Stimulated activated CD4-positive, alpha-beta T cell treated with anti-CD3 and anti-CD28 coated beads, TNF-alpha, amount 100 ng/mL, for 24 hours (primary cell): ENCODE measurements at places on chromosomes 2 and 18.

DNA sequence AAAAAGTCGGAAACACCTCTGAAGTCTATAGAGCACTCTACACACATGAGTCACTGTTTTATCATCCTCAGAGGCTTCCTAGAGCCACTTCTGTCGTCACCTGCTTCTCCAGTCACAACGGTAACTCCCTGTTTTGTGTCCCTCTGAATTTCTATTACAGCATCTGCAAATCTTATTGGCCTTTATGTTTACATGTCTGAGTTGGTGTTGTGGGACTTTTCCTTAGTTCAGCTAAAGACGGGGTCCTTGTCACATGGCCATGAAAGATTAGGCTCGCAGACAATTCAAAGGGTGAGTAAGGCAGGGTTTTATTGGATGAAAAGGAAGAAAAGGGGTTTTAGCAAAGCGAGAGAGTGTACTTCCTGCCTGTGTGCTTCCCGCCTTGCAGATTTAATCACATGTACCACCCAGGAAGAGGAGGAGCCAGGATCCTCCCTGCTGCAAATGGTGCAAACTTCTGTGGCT lies 185.6 kb downstream of the LPIN1 start:
- DNase-seq = no peak

DNA sequence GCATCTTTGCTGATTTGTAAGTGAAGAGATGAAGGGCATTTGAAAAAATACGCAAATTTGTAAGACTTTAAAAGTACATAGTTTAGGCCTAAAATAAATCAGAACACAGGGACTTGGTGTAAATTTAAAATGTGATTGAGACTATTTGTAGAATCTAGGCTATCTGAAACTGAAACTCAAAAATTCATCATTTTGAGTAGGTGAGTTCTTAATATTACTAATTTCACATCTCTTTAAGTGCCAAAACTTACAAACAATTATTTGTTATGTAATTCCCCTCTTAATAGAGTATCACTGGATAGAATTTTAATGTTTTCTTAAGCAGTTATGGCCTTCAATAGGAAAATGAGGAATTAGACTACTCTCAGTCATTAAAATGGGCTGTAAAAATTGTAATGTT lies 14.0 kb upstream of the HRH4 start:
- DNase-seq = no peak

DNA sequence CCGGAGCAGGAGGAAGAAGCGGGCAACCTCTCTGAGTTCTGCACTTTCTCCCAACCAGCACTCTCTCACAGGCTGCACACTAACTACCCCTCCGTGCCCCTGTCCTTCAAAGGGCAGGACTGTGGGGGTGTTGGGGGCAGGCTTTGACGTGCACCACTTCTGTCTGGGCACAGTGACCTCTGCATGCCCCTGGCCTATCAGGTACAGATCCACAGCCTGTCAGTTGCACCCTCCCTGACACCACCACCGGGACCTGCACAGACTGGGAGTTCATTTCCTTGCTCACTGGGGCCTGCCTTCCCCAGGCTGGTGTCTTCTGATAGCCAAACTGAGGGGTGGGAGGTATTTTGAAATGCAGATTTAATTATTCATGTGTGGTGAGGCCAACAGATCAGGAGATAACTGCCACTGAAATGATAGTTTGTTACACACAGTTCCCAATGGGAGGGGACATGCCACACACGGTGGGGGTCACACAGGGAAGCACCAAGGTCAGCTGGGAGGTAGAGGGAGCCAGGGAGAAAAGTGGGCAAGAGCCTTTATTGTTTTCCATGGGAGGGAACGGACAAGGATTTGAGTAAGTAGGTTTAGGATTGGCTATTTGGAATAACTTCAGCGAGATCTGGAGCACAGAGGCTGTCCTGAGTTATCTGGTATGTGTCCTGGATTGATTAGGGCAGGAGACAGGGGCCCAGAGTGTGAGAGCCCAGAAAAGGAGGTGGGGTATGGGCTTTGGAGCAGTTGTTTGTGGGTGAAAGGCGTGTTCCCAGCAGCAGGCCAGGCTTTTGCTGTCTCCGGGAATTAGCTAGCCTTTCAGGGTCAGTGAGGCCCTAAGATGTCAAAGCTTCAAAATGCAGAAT lies 251.6 kb downstream of the AFF3 start:
- DNase-seq = no peak

DNA sequence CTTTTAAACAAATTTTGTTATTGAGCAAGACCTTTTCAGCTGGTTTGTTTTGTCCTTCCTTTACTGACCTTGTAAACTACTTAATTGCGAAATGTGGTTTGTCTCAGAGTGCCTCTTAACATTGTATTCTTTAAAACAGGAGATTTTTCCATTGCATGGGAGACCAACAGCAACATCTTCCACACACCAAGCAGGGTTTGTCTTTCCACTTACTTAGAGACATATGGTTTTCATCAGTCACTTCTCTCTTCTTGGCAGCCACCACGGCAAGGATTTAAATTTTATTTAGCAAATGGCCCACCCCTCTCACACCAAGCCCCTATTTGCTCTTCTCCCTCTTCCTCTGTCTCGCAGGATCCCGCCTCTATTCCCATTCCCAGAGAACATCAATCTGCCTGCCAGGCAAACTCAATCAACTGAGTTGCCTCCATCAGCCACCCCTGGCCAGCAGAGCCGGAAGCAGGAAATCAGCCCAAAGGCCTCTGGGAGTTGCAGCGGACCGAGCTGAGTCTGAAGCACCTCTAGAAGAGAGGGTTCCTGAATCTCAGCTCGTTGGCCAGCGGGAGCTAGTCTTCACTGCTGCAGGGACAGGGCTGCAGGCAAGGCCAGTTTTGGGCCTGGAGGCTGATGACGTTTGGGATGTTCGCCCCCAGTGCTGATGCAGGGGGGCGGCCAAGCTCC lies 11.3 kb upstream of the CIB4 start:
- no peak for DNase-seq

DNA sequence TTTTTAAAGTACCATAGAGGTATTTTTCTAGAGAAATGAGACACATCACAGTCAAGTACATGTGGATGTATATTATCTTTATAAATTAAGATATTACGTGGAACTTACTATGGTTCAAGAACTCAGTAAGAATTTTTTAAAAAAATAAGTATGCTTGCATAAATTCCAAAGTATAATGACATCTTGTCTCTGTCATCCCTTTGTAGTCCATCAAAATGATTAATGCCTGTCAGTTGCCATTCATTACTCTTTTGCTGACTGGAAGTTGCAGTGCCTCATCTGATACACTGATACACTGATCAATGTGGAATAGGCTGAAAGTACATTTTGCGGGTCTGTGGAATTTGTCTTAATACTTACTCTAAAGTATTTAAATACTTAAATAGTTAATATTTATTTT lies 177.2 kb downstream of the GALNT13 start:
- DNase-seq = no peak

DNA sequence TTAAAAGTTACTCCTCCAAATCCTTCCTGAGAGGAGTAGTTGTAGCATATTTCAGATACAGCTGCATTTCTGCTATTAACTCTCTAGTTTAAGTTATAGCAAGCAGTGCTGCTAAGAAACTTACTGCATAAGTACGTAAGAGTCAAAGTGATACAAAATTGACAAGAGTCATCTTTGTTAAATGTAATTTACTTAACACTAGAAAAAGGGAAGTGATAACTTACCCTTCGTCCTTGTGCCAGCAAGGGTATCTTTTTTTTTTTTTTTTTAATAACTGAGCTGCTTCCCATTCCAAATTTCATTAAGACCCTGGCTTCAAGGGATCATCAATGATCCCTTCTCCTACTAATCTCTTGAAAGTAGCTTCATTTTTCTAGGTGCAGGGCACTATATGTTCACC lies 493.0 kb downstream of the PLCL1 start:
- no peak for DNase-seq

- DNase-seq = no peak
Measured at GRCh38 chr2:178194600-178195389, 483 bp downstream of the OSBPL6 start.

DNA sequence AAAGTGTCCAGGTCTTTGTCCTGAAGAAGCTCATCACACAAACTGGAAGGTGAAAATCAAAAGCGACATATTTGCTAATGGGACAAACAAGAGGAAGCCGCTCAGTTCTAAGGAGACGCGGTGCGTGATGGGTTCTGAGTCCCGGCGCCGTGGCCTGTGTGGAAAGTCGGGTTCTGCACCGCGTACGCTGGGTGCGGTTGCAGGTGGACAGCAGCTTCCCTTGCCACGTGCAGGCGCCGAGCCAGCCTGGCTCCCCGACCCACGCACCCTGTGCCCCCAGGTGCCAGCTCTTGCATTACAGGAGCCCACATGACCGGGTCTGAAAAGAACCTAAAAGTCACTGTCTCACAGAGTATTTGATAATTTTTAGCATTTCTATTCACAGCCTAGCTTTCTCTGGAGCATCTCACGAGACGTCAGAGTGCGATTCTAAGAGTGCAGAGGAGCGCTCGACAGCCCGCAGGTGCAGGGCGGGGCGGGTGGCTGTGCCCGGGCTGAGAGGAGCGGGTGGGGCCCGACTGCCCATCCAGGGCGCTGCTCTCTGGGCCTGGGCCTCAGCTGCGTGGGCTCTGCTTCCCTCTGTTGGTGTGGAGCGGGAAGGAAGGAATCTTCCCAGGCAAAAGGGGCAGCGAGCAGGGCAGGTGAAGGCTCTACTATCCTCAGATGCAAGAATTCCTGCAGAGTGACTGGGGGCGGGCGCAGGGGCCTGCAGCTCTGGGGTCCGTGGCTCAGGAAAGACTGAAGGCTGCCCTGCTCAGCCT lies 39.4 kb downstream of the MYT1L start:
- no peak for DNase-seq
